ENCODE measurements at places on chromosomes 11 and 22.
A peak's percentile ranks its signal among the peaks of the same experiment; 100 is the strongest.

DNA sequence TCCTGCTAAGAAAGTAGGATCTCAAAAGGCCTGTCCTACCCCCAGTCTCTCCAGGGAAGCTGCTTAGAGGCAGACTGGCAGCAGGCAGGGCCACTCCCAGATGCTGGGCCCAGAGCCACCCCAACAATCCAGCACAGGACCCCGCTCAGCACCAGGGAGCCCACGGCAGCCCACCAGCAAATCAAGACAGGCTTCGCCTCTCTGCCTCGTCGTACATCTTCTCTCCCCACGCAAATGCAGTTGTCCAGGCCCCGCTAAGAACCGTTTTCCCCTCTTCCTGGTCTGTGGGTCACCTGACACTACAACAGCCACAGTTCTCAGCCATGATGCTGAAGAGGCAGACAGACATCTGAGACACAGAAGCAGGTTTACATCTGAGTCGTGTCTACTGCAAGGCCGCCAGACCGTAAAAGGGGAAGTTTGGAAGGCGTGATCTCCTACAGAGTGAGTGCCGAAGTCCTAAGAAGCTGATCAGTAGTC, 51.1 kb downstream of the IGSF9B start:
- DNase-seq: no peak

DNA sequence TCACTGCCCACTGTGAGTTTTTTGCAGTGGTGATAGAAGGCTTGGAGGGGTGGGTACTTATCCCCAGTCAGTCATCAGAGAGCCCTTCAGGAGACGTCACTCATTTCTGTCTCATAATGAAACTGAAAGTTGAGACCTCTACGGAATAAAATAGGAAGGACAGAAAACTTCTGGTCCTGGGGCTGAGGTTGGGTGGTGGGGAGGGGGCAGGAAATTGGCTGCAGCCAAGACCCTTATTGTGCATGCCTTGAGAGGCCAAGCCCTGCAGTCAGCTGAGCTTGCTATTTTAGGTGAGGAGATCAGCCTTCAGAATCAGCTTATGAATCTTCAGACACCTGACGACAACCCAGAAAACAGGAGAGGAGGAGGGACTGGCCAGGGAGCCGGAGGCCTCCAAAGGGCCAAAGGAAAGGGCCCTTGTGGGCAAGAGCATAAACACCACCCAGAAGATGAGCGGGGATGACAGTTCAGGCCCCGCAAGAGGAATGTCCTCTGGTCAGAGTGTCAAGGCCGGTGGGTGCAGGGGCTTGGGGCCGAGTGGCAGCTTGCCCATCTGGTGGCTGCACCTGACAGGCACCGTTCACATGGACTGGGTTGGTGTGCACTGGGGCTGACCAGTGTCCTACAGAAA, 17.9 kb upstream of the ADA2 start:
- no peak for DNase-seq

- no peak for DNase-seq
Measured at GRCh38 chr11:130689222-130689908, 226.9 kb downstream of the SNX19 start.

DNA sequence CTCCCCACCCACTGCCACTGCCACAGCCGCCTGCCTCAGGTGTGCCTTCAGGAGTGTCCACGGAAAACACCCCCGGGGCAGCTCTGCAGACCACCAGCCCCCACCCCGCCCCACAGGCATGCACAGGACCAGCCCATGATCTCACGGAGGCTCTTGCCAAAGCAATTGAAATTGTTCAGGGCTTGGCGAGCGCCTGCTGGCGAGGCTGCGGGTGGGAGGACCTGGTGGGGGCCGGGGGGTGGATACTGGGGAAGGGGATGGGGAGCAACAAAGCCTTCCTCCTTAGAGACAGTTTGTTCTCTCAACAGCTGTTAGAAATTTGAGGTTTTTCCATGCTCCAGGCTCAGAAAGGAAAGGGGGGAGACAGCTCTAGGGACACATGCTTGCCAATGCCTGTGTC, 274.7 kb downstream of the MN1 start:
- no peak for DNase-seq

DNA sequence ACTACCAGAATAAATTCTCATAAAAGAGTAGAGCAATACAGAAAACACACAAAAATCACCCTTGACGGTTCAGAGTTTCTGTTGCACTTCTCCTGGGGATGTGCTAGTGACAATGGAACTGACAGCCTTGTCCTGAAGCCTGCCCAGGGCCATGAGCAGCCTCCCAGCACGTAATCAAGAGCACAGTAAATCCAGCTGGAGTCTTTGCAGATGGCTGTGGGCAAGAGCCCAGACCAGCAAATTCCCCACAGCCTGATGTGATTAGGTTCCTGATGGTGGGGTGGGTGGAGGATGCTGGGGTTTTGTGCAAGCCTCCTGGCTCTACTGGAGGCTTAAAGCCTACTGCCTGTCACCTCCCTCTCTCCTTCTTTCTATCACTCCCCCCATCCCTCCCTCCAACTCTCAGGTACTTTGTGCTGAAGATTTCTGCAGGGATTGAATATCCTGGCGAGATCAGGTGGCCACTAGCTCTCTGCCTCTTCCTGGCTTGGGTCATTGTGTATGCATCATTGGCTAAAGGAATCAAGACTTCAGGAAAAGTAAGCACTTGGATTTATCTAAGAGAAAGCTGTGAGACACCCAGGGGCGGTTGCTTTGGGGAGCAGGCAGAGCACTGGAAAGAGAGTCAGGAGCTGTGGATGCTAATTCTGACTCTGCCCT, 18.1 kb downstream of the SLC6A5 start:
- DNase-seq: no peak

- no peak for DNase-seq
Measured at GRCh38 chr11:12259956-12260355, 117.4 kb upstream of the PARVA start.

DNA sequence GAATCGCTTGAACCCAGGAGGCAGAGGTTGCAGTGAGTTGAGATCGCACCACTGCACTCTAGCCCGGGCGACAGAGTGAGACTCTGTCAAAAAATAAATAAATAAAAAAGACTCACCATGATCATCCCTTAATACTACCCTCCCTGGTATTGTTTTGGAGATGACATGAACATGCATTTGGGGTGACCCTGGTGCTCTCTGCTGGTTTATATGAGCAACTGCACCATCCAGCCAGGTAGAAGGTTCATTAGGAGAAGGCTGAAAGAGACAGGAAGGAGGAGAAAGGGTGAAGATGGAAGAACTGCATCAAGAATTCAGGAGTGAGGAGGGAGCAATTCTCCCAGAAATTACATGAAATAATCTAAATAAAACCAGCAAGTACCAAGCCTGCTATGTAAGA, 37.8 kb downstream of the SLC5A1 start:
- DNase-seq: peak; percentile 64

DNA sequence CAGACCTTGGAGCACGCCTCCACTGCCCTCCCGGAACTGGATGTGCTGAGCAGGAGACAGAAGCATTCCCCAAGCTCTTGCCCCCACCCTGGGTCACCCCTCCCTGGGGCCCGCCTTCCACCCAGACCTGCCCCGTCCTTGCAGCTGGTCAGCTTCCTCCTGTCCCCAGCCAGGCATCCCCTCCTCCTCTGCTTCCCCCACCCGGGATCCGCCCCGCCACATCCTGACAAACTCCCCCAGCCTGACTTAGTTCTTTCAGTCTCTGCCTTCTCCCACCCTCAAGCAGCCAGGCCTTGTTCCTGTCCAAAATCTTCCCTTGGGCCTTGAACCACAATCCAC, 1.1 kb upstream of the PLXNB2 start:
- no peak for DNase-seq

DNA sequence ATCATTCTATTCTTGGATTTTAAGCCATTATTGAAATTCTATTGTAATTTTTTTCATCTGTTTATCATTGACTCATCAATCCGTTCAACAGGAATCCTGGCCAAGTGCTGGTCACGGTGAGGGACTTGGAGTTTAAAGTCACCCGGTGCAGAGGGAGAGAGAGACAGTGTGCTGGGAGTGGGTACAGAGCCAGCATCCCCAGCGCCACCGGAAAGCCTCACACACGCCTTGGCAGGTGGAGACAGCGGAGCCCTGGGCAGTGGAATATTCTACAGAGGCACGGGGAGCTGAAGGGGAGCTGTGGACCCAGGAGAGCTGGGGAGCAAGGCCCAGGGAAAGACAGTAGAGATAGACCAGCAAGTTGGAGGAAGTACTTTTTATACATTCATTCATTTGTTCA, 787.6 kb downstream of the BRD1 start:
- no peak for DNase-seq

GRCh38 chr11:2142762-2143202, 3.6 kb upstream of the IGF2 start:
- DNase-seq: no peak

DNA sequence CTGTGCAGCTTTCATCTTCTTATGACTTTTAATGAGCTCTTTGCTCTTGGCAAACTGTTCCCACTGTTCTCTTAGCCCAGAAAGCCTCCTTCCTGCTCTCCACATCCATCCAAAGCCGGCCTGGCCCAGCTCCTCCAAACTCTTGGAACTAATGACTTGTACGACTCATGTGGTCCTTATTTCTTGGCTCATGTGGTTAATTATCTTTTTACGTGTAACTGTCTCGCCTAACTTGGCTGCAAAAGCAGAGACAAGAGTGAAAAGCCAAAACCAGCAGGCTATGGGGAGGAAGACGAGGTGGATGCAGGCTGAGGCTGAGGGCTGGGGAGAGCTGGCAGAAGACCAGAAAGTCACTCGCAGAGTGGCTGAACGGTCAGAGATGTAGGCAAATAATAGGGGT, 5.5 kb downstream of the CSNK2A3 start:
- DNase-seq: no peak

DNA sequence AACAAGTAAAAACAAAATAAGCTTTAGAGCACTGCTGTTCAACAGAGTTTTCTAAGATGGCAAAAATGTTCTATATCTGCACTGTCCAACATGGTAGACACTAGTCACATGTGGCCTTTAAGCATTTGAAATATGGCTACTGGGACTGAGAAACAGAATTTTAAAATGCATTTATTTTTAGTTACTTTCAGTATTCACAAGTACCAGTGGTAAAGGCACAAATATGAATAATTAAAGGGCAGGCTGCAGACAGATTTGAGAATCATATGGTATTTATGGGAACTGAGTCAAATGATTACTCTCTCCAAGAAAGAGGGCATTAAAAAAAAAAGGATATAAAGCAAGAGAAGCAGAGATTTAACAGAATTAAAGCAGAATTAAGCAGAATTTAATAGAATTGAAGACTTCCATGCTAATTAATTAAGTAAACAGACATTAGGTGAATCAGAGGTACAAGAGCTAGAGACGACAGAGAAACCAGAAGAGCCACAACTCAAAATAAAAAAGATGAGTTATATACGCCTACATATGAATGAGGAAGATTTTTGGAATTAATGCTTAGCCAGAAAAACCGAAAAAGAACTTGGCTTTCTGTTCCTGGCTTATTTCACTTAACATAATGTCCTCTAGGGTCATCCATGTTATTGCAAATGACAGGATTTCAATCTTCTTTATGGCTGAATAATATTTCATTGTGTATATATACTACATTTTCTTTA, 160.4 kb downstream of the ATG16L2 start:
- no peak for DNase-seq

DNA sequence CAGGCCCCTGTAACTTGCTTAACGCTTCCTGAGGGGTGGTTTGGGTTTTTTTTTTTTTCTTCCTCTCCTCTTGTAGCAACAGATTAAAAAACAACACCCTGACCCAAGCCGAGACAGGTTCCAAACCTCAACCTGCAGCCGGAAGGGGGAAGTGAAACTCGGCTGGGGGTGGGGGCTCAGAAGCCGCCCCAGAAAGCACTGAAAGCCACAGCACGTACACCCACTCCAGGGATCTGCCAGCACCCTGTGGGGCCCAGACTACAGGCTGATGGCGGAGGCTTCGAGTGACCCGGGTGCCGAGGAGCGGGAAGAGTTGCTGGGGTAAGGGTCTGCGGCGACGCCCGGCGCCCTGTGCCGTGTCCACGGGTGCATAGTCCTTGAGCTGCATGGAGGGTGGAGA, at the start of gene LSP1:
Gene LSP1, plus strand, starts transcription at position 208 of the 400 bp plus-strand sequence. Its CDS starts 61 bp downstream, at position 269.
- DNase-seq: no peak

- DNase-seq: no peak
Measured at GRCh38 chr11:77819921-77820564, 479 bp downstream of the RSF1 start.

GRCh38 chr11:28965819-28966218, 857.6 kb downstream of the METTL15 start:
- no peak for DNase-seq

- no peak for DNase-seq
Measured at GRCh38 chr11:29310725-29311342, 706.0 kb downstream of the KCNA4 start.

DNA sequence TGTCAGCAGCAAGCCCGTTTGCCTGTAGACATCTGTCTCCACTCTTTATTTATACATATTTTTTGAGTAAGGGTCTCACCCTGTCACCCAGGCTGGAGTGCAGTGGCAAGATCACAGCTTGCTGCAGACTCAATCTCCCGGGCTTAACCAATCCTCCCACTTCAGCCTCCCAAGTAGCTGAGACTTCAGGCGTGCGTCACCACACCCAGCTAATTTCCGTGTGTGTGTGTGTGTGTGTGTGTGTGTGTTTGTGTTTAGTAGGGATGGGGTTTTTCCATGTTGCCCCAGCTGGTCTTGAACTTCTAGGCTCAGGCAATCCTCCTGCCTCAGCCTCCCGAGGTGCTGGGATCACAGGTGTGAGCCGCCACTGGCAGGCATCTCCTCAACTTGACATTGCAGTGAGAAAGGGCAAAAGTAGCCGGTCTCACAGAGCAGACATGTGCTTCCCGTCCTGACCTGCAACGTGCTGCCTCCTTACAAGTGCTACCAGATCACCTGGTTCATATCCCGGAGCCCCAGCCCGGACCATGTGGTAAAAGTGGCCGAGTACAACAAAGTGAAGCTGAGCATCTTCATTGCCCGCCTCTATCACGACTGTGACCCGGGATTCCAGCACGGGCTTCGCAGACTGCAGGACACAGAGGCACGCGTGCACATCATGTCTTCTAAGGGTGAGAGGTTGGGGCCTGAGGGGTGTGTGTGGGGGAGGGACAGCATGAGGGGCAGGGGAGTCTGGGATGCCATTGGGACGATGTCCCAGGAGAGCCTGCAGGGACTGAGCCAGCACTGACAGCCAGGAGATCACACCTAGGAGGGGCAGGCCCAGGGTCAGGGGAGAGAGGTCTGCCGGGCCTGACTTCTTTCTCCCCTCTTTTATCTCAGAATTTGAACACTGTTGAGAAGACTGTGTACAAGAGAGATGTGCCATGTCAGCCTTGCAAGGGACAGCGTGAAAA, 5.6 kb upstream of the APOBEC3H start:
- no peak for DNase-seq

DNA sequence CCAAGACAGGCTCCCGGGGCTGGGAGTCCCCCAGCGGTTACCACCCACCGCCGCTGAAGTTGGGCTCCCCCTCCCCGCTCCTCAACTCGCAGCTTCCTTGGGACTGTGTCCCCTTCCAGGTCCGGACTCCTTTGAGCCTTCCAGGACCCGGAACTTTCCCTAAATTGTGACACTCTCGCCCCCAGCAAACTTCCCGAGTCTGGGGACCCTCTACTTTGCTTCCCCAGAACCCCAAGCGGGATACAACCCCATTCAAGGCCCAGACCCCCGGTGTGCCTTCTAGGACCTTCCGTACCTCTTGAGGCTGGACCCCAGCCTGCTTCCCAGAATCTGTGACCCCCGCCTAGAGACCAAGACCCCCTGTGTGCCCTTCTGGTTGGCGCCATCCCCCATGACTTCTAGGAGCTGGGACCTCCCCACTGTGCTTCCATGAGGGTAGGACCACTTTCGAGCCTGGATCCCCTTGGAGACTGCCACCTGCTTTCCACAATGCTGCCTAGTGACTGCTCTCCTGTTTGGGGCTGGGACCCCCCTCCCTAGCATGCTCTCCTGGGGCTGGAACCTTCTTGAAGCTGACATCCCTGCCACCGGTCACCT, 587 bp downstream of the MYRF start:
- DNase-seq: no peak

- no peak for DNase-seq
Measured at GRCh38 chr22:32475468-32476010, 928 bp downstream of the FBXO7 start.
